Stimulated activated CD8-positive, alpha-beta memory T cell treated with anti-CD3 and anti-CD28 coated beads, Interleukin-2, amount 100 ng/mL, for 1 hour (primary cell): ENCODE measurements at places on chromosomes 6 and 20.

DNA sequence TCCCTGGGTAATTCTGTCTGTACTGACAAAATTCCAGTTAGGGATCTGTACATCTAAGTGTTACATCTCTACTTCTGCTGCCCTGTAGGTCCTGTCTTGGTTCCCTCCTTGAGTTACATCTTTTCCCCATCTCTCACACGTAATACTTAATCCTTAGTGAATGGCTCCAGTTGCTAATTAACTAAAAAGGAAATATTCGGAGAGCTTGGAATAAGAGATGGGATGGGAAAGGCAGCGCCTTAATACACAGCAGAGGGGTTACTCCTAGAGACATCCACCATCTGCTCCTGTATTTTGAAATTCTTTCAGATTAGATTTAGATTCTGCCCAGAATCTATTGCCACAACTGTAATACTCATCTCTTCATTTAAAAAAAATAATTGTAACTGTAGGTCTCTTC lies 384.0 kb downstream of the SAMD5 start:
- DNase-seq, result no peak

- DNase-seq, result no peak
Observed at GRCh38 chr6:57078531-57079207, 11.3 kb upstream of the ZNF451 start.

GRCh38 chr6:167548451-167548850 lies 223.6 kb downstream of the TTLL2 start:
- no peak for DNase-seq

DNA sequence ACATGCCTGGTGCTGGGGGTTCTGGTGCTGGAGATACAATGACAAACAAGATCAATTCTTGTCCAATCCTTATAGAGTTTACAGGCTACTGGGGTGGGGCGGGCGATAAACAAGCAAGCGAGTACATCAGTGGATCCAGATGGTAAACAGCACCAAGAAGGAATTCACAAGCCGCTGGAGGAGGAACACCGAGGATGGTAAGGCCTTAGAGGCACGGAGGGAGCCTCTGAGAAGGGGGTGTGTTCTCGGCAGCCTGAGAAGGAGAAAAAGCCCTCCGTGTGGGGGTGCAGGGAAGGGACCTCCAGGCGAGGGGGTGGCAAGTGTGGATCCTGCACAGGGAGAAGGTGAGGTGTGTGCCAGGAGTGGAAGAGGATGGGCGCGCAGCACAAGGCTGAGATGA lies 276.5 kb upstream of the FOXQ1 start:
- DNase-seq, result no peak

DNA sequence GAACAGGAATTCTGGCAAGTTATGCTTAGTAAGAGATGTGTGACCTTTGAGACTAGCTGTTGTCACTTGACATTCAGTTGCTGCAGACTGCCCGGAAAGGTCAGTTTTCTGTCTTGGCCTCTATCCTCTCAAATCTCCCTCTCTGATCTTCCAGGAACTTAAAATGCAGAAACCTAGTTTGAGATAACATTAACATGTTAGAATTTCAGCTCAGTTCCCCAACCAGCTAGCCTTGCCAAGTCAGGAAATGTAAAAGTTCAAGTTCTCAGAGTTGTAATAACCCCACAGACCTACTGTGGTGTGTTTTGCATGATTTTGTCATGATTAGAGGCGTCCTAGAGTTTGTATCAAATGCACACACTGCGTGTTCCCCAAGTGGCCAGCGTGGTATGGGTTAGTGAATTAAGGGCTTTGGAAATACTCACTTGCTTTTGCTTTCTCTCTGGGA lies 46.6 kb downstream of the DUSP22 start:
- no peak for DNase-seq

GRCh38 chr6:110440026-110440425 lies 24.7 kb upstream of the DDO start:
- DNase-seq, result no peak

- DNase-seq, result no peak
Observed at GRCh38 chr6:110949679-110950285, 8.7 kb upstream of the GTF3C6 start.

GRCh38 chr6:40393641-40394040 lies 193.5 kb downstream of the LRFN2 start:
- no peak for DNase-seq

DNA sequence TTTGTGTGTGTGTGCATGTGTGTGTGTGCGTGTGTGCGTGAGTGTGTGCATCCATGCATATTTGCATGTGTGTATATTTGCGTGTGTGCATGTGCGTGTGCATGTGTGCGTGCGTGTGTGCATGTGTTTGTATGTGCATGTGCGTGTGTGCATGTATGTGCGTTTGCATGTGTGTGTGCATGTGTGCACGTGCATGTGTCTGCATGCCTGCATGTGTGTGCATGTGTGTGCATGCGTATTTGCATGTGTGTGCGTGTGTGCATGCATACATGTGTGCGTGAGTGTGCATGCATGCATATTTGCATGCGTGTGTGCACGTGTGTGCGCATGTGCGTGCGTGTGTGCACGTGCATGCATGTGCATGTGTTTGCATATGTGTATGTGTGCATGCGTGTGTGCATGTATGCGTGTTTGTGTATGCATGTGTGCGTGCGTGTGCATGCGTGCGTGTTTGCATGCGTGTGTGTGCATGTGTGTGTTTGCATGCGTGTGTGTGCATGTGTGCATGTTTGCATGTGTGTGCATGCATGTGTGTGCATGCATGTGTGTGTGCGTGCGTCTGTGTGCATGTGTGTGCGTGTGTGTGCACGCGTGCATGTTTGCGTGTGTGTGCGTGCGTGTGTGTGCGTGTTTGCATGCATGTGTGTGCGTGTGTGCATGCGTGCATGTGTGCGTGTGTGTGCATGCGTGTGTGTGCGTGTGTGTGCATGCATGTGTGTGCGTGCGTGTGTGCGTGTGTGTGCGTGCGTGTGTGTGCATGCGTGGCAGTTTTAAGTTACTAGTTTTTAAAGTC lies 57.7 kb upstream of the SMOC2 start:
- no peak for DNase-seq

- no peak for DNase-seq
Observed at GRCh38 chr6:158567152-158567551, 7.3 kb downstream of the TMEM181 start.

GRCh38 chr6:106253731-106254130 lies 71.8 kb downstream of the ATG5 start:
- DNase-seq, result no peak

- peak; percentile 27 for DNase-seq
Observed at GRCh38 chr6:70651326-70651905, 16.3 kb upstream of the SMAP1 start.

GRCh38 chr6:50718566-50718965 lies 5.2 kb downstream of the TFAP2D start:
- DNase-seq, result no peak

GRCh38 chr6:51626391-51626790 lies 461.0 kb downstream of the PKHD1 start:
- DNase-seq, result no peak

- no peak for DNase-seq
Observed at GRCh38 chr20:14644306-14645097, 307.1 kb upstream of the FLRT3 start.

DNA sequence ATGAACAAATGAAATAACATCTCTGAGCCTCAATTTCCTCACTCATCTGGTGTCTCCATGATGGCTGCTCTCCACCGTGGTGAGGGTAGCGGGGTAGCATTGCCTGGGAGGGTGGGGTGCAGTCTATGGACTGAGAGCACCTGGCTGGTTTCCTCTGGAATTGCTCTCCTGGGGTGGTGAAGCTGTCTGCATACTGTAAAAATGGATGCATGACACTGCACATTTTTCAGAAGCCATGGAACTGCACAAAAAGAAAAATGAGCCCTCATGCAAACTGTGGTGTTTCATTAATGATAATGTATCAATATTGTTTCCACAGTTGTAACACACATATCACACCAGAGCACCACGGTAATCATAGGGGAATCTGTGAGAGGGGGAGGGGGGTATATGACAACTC lies 12.1 kb upstream of the ITPR3 start:
- no peak for DNase-seq

GRCh38 chr6:116500969-116501433 lies 10.4 kb upstream of the CALHM5 start:
- DNase-seq, result no peak

GRCh38 chr6:74871757-74872156 lies 334.1 kb downstream of the COL12A1 start:
- no peak for DNase-seq

- no peak for DNase-seq
Observed at GRCh38 chr6:46674410-46674809, 13.3 kb upstream of the TDRD6 start.

GRCh38 chr6:104617591-104617990 lies 242.1 kb downstream of the HACE1 start:
- no peak for DNase-seq

DNA sequence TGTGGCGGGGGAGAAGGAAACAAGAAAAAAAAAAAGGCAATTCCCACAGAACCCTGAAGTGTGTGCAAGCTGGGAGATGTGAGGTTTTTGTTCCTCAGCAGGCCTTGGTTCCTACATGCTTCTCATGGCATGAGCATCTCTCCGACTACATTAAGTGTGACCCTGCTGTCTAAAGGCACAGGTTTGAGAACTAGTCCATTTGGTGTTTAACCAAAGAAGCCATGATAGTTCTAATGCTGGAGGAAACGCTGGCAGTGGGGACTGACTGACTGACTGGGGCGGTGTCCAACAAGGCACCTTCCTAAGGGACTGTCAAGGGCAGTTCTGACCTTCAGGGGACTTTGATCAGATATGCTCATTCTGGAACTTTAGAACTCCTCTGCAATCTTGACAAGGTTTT lies 3.8 kb downstream of the TXNDC5 start:
- no peak for DNase-seq

DNA sequence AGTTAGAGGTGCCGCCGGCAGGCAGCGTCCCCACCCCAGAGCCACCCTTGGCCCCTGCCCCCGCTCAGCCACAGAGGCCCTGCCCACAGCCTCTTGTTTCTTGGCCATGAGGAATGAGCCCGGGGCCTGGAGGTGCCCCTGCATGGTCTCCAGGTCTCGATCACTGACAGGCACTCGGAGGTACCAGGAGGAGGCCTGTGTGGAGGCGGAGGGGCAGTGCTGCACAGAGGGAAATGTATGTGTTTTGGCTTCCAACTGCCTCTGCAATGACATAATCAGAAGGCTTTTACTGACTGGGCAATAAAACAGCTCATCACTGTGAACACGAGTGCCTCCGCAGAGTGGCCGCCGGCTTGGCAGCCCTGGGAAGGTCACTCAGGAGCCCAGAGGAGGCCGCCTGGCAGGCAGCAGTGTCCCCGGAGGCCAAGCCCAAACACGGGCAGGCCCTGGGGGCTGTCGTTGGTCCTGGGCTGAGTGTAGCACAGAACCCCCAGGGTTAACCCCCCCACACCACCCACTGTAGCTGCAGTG lies 61.1 kb upstream of the GATA5 start:
- no peak for DNase-seq

- no peak for DNase-seq
Observed at GRCh38 chr6:15312500-15312899, 66.6 kb downstream of the JARID2 start.
